Motor neuron (in vitro differentiated cells): ENCODE measurements at places on chromosomes 7 and 10.

DNA sequence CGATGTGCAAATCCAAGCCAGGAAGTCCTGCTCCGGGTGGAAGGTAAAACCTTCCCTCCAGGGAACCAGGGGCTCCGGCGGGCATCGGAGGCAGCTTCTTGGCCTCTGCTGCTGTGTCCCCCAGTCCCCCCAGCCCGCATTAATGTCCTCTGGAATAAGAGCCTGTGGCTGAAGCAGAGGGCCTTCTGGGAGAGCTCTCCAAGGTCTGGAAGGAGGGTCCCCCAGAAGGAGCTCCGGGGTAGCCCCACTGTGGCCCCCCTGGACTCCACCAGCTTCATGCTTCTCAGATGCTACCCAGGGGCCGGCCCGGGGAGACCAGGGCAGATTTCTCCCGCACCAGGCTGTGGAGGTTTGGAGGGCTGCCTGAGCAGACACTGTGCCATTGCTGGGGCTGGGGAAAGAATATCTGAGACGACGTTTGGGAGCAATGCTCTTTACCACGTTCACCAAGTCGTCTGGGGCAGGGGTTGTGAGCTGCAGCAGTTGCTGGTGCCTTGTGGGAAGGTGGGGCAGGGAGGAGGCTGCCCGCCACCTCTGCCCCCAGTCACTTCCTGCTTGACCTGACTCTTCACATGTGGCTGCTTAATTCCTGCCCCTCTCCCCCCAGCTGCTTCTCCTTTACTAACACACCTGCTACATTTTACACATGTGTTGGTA lies 8.3 kb downstream of the ZNF853 start:
- ATAC-seq = no peak

GRCh38 chr7:94205529-94205928 lies 189.2 kb upstream of the COL1A2 start:
- no peak for ATAC-seq

GRCh38 chr10:13439313-13440184 lies 89.3 kb downstream of the BEND7 start:
- peak; percentile 17 for ATAC-seq

DNA sequence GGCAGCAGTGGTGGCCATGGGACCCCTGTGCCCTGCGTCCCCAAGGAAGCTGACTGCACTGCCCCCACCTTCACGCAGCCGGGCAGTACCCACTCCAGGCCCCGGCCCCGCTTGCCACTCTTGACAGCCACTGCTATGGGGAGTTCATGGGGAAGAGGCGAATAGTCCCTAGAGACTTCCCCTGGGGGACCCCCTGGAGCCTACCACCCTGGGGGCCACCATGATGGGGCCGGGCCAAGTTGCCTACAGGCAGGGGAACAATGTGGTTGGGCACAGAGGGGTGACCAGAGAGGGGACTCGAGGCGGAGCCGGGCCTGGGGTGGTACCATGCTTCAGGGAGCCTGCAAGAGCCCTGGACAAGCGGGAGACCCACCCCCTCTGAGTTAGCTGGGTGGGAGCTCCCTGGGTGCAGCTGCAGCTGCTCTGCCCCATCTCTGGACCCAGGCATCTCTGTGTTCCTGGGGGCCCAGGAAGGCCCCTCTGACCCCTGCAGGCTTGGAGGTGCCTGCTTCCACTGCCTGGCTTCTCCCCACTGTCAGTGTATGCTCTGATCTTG lies 567.6 kb downstream of the GRM8 start:
- no peak for ATAC-seq

GRCh38 chr10:61588770-61589211 lies 73.9 kb upstream of the CABCOCO1 start:
- peak; percentile 100 for ATAC-seq

DNA sequence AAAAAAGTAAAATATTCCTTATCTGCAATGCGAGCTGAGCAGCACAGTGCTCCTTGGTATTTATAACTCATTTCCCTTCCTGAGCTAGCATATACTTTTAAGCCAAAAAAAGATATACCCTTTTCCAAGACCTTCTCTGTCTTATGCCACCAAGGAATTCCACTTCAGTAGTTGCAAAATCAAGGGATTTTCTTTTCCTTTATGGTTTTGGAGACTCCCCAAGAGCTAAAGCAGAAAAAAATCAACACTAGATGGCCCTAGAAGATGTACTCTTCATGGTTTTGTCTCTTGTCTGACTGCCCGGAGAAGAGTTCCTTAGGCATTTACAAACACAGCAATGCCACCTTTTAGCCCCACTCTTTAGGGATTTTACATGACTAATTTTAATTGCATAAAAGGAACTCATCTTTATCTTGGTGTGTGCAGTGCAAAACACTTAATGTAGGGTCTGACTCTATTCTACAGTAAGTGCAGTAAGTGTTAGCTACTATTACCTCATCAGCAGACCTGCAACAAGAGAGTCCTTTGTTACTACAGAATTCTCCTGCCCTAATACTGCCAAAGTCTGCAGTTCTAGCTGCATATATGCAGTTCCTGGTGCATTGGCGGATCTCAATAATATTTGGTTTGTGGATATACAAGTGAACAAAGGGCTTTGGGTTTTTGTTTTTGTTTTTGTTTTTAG lies 443.3 kb downstream of the GFRA1 start:
- peak; percentile 38 for ATAC-seq

DNA sequence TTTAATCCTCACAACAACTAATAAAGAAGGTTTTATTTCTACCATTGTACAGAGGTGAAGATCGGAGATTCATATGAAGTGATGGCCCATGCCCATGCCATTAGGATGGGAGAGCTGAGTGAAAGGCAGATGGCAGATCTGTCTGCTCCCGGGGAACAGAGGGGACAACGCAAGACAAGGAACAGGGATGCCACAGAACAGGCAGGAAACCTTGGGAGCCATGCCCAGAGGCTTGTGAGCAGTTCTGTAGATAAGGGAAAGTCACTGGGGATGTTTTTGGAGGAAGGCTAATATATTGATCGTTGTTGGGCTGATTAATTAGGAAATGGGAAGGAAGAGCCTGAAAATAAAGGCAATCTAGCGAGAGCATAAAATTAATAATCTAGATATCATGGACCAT lies 73.1 kb upstream of the ITGB1 start:
- ATAC-seq = no peak

- ATAC-seq = peak; percentile 93
Measured at GRCh38 chr7:70481570-70482123, 650.3 kb upstream of the GALNT17 start.

- peak; percentile 8 for ATAC-seq
Measured at GRCh38 chr10:80410578-80411145, 2.3 kb downstream of the PRXL2A start.

- ATAC-seq = peak; percentile 53
Measured at GRCh38 chr7:69684369-69685292, 86.4 kb downstream of the AUTS2 start.

DNA sequence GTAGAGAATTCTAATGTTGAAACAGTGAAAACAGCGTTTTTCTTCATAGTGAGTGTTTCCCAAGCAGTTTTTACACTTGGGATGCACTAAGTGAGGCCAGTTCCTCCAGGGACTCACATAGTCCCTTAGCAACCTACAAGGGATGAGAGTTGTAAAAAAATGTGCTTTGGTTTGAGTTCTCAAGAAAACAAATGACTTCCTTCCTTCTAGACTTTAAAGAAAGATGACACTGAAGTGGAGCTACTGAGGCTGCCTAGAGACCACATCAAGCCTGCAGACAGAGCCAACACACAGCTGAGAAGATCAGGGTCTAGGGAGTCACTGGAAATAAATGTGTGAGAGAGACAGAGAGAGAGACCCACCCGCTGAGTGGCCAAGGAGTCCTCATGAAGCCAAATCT lies 264.4 kb downstream of the TNS3 start:
- ATAC-seq = peak; percentile 63
